Mesenchymal stem cell (in vitro differentiated cells and primary cell): ENCODE measurements at places on chromosomes 2 and 18.

DNA sequence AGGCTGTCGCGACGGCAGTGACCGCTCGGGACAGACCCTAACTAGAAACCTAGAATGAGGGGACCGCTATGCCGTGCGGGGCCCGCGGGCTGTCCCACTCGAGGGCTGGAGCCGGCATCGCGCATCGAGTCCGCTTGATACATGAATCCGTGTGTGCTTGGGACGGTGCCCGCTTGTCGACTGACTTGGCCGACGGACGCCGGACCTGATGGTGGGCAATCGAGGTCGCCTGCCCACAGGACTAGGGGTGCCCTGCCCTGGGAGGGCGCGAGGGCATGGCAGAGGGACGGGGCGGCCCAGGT, 749 bp upstream of the PTMA start:
- H3K36me3 ChIP-seq: peaks cover 11% of the 10 kb centered on the region
- no peaks in the 10 kb centered on the region for H3K27me3 ChIP-seq
- H3K4me1 ChIP-seq: peaks cover 26% of the 10 kb centered on the region
- H3K4me3 ChIP-seq: peak overlapping the region; percentile 39
- peak overlapping the region; percentile 100 for H3K27ac ChIP-seq
- no peak for DNase-seq

DNA sequence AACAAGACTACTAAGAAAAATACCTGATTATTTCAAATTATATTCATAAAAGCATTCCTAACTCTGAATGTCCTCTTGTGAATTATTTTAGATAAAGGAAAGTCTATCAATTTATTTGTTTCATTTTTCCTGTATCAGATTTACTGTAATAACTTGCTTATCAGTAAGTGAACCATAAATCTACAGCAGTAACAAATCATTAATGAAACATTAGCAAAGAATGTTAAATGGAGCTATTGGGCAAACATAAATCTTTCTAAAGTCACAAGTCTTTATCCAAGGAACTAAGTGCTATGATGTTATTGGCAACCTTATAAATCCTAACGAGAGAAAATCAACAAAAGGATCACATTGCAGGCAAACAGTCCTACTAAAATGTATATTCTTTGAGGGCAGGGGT, 897.1 kb upstream of the FSHR start:
- H3K4me3 ChIP-seq: no peak overlapping the region
- no peaks in the 10 kb centered on the region for H3K4me1 ChIP-seq
- H3K36me3 ChIP-seq: no peaks in the 10 kb centered on the region
- H3K27ac ChIP-seq: no peak overlapping the region
- H3K27me3 ChIP-seq: no peaks in the 10 kb centered on the region

GRCh38 chr2:96685577-96686459, 43.3 kb downstream of the FER1L5 start:
- peaks cover 18% of the 10 kb centered on the region for H3K4me1 ChIP-seq
- no peaks in the 10 kb centered on the region for H3K36me3 ChIP-seq
- peaks cover 8% of the 10 kb centered on the region for H3K27me3 ChIP-seq
- no peak for DNase-seq

GRCh38 chr2:236587861-236588815, 18.5 kb downstream of the ACKR3 start:
- DNase-seq: no peak

- H3K4me1 ChIP-seq: no peaks in the 10 kb centered on the region
- no peak overlapping the region for H3K4me3 ChIP-seq
- DNase-seq: no peak
- no peaks in the 10 kb centered on the region for H3K27me3 ChIP-seq
- no peak overlapping the region for H3K27ac ChIP-seq
These were observed 51.5 kb downstream of the EHBP1 start for GRCh38 chr2:62757029-62757428.

DNA sequence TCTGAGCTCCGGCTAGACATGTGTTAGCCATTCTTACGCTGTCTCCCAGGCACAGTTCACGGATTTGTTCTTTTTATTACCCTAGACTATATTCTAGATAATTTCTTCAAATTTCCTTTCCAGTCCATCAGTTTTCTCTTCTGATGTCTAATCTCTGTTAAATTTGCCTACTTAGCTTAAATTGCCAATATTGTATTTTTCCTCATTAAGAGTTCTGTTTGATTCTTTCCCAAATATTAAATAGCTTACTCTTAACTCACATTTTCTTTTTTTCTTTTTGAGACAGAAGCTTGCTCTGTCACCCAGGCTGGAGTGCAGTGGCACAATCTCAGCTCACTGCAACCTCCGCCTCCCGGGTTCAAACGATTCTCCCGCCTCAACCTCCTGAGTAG, 21.2 kb downstream of the CROCC2 start:
- no peak overlapping the region for H3K27ac ChIP-seq
- no peaks in the 10 kb centered on the region for H3K27me3 ChIP-seq
- no peak for DNase-seq
- H3K36me3 ChIP-seq: no peaks in the 10 kb centered on the region
- peaks cover 5% of the 10 kb centered on the region for H3K4me1 ChIP-seq

DNA sequence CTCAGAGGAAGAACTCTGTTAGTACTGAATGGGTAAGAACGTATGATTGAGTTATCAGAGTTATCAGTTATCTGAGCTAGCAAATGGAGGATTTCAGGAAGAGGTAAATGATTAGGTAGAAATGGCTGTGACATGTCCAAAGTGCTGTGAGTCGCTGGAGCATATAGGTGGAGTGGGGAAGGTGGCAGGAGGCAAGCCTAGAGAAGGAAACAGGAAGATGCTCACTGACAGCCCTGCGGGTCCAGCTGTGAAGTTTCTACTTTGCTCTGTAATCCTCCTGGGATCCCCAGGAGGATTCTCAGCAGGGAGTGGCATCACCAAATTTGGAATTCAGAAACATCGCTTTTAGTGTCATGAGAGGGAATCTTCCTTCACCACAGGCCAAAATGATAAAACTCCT, 52.0 kb downstream of the GYPC start:
- H3K4me1 ChIP-seq: peaks cover 1% of the 10 kb centered on the region
- no peak overlapping the region for H3K27ac ChIP-seq
- H3K36me3 ChIP-seq: no peaks in the 10 kb centered on the region
- no peak for DNase-seq
- no peaks in the 10 kb centered on the region for H3K27me3 ChIP-seq

- H3K36me3 ChIP-seq: no peaks in the 10 kb centered on the region
- no peak for DNase-seq
- no peaks in the 10 kb centered on the region for H3K27me3 ChIP-seq
- no peak overlapping the region for H3K27ac ChIP-seq
- no peaks in the 10 kb centered on the region for H3K4me1 ChIP-seq
These were observed 389.7 kb downstream of the TXNL1 start for GRCh38 chr18:56248610-56249235.

- no peaks in the 10 kb centered on the region for H3K27me3 ChIP-seq
- no peak for DNase-seq
- peaks cover 2% of the 10 kb centered on the region for H3K4me1 ChIP-seq
- no peaks in the 10 kb centered on the region for H3K36me3 ChIP-seq
These were observed 13.2 kb downstream of the SLC39A10 start for GRCh38 chr2:195670191-195670590.

DNA sequence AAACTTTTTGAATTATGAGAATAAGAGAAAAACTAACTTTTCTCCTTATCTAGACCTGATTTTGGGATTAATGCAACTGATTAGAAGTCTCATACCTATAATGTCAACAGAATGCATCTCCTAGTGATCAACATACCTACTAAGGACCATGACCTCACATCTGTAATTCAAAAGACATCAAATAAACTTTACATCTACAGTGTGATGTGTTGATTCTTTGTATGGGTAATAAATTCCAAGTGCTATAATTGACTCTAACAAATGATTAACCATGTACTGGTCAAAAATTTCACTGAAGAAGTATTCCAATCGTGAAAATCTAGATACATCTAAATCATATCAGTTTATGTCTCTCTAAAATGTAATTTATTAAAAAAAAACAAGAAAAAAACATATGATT, 84.5 kb downstream of the STRN start:
- no peak overlapping the region for H3K4me3 ChIP-seq
- DNase-seq: no peak
- H3K36me3 ChIP-seq: peaks cover 6% of the 10 kb centered on the region
- no peaks in the 10 kb centered on the region for H3K27me3 ChIP-seq

- H3K27ac ChIP-seq: no peak overlapping the region
- H3K36me3 ChIP-seq: no peaks in the 10 kb centered on the region
These were observed 3.5 kb upstream of the ERICH2 start for GRCh38 chr2:170766693-170767092.

- no peak overlapping the region for H3K27ac ChIP-seq
- no peak overlapping the region for H3K4me3 ChIP-seq
- peaks cover 75% of the 10 kb centered on the region for H3K36me3 ChIP-seq
- no peak for DNase-seq
- no peaks in the 10 kb centered on the region for H3K27me3 ChIP-seq
These were observed 89.0 kb downstream of the NBAS start for GRCh38 chr2:15472133-15472532.

DNA sequence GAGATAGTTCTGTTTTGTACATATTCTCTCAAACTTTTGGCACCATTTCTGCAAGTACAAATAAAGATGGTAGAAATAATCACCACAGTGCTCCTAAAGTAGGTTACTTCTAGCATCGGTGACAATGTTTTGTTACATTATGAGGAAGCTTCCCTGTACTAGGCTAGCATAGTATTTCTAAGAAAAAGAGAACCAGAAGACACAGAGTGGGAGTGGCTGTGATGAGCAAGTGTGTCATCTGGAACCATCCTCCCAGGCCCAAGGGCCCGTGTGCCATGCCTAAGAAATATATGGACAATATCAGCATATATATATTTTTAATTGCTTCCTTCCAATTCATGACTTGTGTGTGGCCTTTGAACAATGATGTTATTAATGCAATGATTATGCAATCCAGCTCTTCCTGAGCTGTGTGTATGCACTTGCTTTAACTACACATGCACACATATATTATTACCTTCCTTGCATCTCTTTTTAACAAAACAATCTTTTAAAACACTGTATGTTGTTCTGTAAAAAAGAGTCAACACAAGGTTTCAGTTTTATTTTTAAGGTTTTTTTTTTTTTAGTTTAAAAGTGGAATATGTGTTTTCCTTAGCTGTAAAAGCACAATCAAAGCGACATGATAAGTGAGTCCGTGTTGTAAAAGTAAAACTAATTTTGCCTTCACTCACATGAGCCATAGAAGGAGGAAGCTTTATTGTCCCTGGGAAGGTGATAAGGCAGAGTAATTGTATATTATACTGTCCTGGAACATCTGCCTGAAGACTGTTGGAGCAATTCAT, 303.9 kb downstream of the ZNF407 start:
- no peaks in the 10 kb centered on the region for H3K27me3 ChIP-seq
- H3K27ac ChIP-seq: no peak overlapping the region
- no peak for DNase-seq

GRCh38 chr2:169510496-169510895, 994 bp downstream of the KLHL41 start:
- H3K4me3 ChIP-seq: no peak overlapping the region
- no peak for DNase-seq
- H3K27ac ChIP-seq: no peak overlapping the region

- DNase-seq: no peak
- no peak overlapping the region for H3K27ac ChIP-seq
- no peak overlapping the region for H3K4me3 ChIP-seq
- H3K27me3 ChIP-seq: no peaks in the 10 kb centered on the region
These were observed 124.4 kb downstream of the ARL4C start for GRCh38 chr2:234372506-234372905.

DNA sequence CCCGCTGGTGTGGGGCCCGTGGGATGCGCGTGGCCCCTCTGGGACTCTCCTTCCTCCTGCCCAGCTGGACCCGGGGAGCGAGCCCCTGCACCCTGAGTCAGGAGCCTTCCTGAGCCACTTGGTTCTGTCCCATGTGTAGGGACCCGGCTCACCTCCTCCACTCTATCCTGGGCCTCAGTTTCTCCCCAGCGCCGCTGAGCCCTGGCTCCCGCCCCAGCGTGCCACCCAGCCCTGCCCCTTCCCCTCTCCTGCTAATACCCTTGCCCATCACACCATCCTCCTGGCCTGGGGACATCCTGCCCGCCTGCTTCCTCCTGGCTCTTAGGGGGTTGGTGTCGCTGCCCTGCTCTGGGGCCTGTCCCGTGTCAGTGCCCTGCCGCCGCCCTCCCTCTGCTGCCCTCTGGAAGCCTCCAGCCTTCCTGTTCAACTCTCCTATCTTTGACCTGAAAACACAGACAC, 24.8 kb downstream of the GPC1 start:
- peaks cover 19% of the 10 kb centered on the region for H3K36me3 ChIP-seq
- H3K27ac ChIP-seq: no peak overlapping the region
- H3K4me3 ChIP-seq: no peak overlapping the region
- peaks cover 20% of the 10 kb centered on the region for H3K4me1 ChIP-seq
- DNase-seq: no peak

DNA sequence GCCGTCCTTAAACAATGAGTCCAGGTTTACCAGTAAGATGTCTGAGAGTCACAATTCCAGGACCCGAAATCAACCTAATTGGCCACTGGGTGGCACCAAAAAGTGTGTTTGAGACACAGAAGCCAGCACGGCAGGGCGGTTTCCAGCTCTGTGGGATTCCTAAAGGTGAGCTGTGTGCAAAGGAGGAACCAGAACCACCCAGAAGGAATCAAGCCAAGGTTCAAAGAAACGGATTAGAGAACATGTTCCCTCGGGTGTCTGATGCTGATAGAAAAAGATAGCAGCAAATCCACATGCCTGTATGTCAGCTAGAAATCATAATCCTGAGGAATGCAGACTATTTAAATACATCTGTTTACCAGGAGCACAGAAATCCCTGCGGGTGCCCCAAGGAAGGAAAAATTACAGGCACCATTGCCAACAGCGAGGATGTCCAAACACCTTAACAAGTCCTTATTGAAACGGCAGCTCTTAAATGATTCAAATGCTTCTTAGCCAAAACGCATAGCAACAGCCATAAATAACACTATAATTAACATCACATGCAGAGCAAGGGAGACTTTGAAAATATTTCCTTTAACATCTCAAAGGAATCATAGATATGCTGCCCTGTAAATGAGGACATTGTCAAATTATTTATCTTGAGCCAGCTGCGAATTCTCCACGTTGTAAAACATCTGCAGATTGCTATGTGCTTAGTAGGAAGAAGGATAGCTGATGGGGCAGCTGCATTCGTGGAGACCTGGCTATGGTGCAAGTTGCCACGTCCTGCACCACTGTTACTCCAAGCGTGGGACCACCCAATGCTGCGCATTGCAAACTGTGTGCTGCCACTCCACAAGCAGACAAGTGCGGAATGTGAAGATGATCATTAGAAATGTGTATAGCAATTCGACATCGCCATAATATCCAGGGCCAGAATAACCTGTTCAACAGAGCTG, 318.7 kb upstream of the NCKAP5 start:
- H3K27ac ChIP-seq: no peak overlapping the region
- H3K4me3 ChIP-seq: no peak overlapping the region
- peak; percentile 64 for DNase-seq

- H3K27ac ChIP-seq: no peak overlapping the region
- H3K4me1 ChIP-seq: peaks cover 4% of the 10 kb centered on the region
- H3K4me3 ChIP-seq: no peak overlapping the region
- H3K36me3 ChIP-seq: no peaks in the 10 kb centered on the region
These were observed 5.6 kb upstream of the CHMP1B start for GRCh38 chr18:11845654-11846053.
